ENCODE measurements at places on chromosomes 11 and 22. TPM values are rescaled to one million over a fixed set of nuclear protein-coding genes. Genes with fewer than 3 reads are reported as not detected.

- no peak for DNase-seq
These were observed 6.9 kb upstream of the NAA40 start for GRCh38 chr11:63931876-63932275.

CBLIF gene
- total RNA-seq = not detected

DNA sequence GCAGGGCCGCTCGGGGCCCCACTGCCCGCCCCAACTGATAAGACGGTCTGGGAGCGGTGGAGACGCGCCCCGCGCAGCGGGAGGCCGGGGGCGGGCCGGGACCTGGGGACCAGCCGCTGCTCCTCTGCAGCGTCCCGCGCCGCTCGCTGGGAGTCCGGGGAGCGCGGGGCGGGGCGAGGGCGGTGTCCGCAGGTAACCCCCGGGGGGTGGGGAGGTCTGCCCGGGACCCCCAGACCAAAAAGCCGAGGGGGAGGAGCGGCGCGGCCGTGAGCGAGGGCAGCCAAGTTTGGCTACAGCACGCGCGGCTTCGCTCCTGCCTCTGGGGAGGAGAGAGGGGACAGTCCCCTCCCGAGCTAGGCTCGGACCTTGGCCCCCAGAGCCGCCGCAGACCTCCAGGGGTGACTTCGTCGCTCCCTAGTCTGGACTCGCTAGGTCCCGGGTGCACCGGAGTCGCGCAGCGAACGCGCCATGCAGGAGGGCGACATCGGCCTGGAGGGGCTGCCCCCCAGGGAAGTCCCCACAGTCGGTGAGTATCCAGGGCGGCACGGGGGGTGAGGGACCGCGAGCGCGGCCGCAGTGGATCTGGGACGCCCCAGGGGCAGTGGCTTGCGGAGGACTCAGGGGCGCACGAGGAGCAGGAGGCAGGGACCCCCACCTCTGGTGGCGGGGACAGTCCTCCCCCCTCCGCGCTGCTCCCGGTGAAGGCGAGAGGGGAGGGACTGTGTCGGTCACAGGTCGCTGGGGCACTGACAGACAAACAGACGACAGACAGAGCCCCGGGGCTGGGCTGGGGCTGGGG lies 92.3 kb upstream of the ANO1 start:
- DNase-seq = peak; percentile 84

GRCh38 chr11:104852811-104853210 lies 45.4 kb downstream of the CASP12 start:
- no peak for DNase-seq

- no peak for DNase-seq
These were observed 788 bp downstream of the KRTAP5-10 start for GRCh38 chr11:71566081-71566620.

- no peak for DNase-seq
These were observed 35.0 kb downstream of the HIRA start for GRCh38 chr22:19396561-19396933.

SLC5A12 gene
- total RNA-seq = not detected

TTLL8 gene
- not detected for total RNA-seq

GRCh38 chr11:112277941-112278340 lies 17.3 kb upstream of the PLET1 start:
- DNase-seq = no peak

CHKA gene
- total RNA-seq = 63.3 TPM

- DNase-seq = no peak
These were observed 619.4 kb upstream of the KIRREL3 start for GRCh38 chr11:127619946-127620345.

GRCh38 chr22:44931077-44931540 lies 78.7 kb downstream of the PHF21B start:
- DNase-seq = no peak

GRCh38 chr11:46741600-46742484 lies 22.8 kb downstream of the F2 start:
- DNase-seq = no peak

GVQW3 gene
- total RNA-seq = 1.2 TPM

LIMK2 gene
- total RNA-seq = 137 TPM

OR5T3 gene
- not detected for total RNA-seq

- DNase-seq = peak; percentile 94
These were observed at the start of gene SLC3A2 for GRCh38 chr11:62880803-62881578. TSS of gene SLC3A2 (plus strand) at chr11:62880896. CDS start at chr11:62881024, 128 bp downstream.

- no peak for DNase-seq
These were observed 155.2 kb downstream of the RBFOX2 start for GRCh38 chr22:35873426-35873825.

- peak; percentile 53 for DNase-seq
These were observed 7.6 kb downstream of the CYB5R2 start for GRCh38 chr11:7665473-7666291.

PICALM gene
- total RNA-seq = 163 TPM

- peak; percentile 72 for DNase-seq
These were observed 32.1 kb downstream of the GRAMD4 start for GRCh38 chr22:46652081-46652846.

DNA sequence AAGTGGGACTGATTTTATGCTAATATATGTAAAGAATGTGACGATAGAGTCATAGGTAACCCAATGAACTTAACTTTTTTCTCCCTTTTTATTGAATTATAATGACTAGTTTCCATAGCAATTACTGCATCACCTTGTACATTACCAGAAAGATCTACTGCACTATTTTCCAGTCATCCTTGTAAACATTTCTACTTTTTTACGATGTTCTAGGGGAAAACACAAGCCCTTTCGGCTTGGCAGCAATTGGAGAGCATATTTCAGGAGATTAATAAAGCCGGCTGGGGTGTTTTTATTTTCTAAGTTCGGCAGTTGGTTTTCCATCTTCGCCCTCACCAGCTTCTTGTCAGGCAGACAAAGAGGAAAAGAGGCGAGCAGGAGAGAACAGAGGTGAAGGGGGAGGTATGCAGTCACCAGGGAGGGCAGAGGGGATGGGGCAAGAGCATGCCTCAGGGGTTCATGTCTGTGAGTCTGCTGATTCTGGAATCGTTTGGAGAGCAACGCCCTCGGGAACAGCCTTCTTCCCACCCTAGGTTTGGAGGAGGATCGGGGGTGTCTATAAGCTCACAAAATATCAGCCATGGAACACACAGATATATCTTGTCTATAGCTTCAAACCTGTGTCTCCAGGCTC lies 476.4 kb downstream of the MIAT start:
- no peak for DNase-seq

SHANK3 gene
- total RNA-seq = 36.4 TPM

FGF3 gene
- not detected for total RNA-seq

GRCh38 chr11:125433454-125434121 lies 62.5 kb downstream of the FEZ1 start:
- DNase-seq = no peak

GRCh38 chr22:41620589-41621098 lies at the start of gene DESI1:
TSS of gene DESI1 (minus strand) at chr22:41621043. CDS start at chr22:41620839, 204 bp downstream.
- no peak for DNase-seq
